ENCODE measurements at places on chromosomes 12 and 14.

DNA sequence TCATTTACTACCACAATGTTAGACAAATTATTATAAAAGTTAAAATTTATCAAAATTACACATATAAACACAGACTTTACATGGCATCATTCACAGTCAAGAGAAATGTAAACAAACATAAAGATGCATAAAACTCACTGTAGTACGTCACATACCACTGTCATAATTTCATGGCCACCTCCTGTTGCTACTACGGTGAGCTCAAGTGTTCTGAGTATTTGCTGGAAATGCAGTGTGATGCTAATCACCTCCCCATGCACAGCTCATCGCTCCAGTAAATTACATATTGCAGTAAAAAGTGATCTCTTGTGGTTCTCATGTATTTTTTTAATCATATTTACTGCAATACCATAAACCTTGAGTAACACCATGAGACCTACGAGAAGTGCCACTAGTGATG, 247.7 kb upstream of the SFSWAP start:
- DNase-seq = no peak

- DNase-seq = no peak
Observed at GRCh38 chr12:125528281-125528680, 463.0 kb downstream of the AACS start.

- no peak for DNase-seq
Observed at GRCh38 chr14:42563313-42563712, 956.6 kb downstream of the LRFN5 start.

DNA sequence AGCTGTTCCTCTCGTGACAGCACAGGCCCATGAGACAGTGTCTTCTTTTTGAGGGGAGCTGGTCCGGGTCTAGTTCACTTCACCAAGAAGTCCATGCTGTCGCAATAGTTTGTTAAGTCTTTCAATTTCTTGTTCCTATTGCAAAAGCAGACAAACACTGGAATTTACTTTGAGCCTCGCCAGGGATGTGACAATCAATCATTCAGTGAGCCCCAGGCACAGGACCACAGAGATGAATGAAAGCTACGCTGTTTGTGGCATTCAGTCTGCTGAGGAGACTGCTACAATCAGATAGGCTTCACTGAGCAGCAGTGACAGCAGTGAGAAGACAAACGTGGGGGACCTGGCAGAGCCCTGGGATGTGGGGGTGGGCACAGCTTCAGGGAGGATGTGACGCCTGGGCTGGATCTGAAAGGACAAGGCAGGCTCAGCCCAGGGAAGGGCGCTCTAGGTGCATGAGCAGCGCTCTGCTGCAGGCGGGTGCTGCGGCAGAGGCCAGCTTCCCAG, 35.5 kb downstream of the TCTN1 start:
- DNase-seq = no peak

DNA sequence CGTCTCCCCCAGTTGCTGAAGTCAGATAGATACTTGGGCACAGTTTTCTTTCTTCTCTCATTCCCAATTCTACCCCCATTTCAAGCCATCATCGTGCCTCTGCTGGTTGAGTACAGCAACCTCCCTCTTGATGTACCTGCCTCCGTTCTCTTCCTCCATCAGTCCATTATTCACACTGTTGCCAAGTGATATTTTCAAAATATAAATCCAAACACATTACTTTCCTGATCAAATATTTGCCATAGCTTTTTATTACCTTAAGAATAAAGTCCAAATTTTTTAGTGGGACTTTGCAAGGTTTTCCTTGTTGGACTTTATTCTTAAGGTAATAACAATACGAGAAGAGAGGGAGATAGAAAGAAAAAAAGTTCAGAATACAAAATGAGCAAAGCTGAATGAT, 18.6 kb upstream of the SSPN start:
- no peak for DNase-seq

- no peak for DNase-seq
Observed at GRCh38 chr12:50085615-50086072, 502 bp downstream of the SMARCD1 start.

- DNase-seq = no peak
Observed at GRCh38 chr14:103533999-103534575, 5.1 kb downstream of the TRMT61A start.

DNA sequence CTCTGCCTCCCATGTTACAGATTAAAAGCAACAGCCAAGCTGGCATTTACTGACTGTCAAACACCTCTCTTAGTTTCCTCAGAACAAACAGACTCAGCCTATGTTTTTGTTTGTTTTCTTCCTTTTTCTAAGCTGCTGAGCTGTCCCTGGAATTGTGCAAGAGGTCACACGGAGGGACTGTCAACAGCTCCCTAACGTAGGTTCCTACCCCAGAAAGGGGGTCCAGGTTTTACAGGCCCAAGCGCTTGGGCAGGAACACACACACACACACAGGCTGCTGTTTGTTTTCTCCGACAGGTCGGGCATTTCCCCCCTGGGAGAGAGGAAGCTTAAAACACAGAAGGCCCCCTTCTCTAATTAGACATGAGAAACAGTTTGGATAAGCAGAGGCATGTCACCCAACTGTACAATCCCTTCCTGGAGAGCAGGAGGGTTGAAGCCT, 739.6 kb upstream of the TBX3 start:
- DNase-seq = no peak

- DNase-seq = peak; percentile 45
Observed at GRCh38 chr14:73695997-73696396, 18.2 kb downstream of the PNMA1 start.

- no peak for DNase-seq
Observed at GRCh38 chr14:36281309-36281708, 39.1 kb downstream of the MBIP start.

DNA sequence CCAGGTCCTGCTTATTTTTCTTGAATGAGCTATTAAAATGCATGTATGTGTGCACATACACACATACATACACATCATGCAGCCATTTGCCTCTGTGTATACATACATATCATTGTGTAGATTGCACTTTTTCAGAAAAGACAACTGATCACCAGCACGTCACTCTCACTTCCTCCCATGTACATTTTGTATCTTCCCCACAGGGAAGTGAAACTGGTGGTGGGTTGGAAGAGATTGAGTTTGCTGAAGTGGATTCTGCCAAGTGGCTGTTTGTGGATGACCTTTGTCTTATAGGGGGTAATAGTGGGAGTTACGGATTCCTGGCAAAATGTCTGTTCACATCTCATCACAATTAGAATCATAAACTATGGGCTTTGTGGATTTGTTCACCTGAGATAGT, 448.6 kb downstream of the RAD51B start:
- DNase-seq = peak; percentile 35

GRCh38 chr12:13945236-13945635, 36.2 kb downstream of the GRIN2B start:
- no peak for DNase-seq

GRCh38 chr14:74574706-74575105, 37.3 kb downstream of the LTBP2 start:
- no peak for DNase-seq

All from GM13977 (cell line).